ENCODE measurements at places on chromosomes 12 and 14.

- peak; percentile 46 for DNase-seq
Observed at GRCh38 chr12:105933671-105934665, 204.8 kb downstream of the NUAK1 start.

DNA sequence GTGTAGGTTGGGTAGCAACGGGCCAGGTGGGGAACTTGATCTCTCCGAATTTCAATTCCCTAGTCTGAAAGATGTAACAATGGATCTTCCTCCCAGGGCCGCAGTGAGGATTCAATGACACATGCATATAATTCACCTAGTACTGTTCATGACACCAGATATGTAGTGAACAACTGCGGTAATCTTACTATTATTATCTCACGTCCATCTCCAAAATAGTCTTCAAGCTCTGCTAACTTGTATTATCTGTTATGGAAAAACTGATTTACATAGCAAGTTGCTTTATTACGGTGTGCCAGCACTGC, 26.4 kb downstream of the MOK start:
- DNase-seq, result no peak

DNA sequence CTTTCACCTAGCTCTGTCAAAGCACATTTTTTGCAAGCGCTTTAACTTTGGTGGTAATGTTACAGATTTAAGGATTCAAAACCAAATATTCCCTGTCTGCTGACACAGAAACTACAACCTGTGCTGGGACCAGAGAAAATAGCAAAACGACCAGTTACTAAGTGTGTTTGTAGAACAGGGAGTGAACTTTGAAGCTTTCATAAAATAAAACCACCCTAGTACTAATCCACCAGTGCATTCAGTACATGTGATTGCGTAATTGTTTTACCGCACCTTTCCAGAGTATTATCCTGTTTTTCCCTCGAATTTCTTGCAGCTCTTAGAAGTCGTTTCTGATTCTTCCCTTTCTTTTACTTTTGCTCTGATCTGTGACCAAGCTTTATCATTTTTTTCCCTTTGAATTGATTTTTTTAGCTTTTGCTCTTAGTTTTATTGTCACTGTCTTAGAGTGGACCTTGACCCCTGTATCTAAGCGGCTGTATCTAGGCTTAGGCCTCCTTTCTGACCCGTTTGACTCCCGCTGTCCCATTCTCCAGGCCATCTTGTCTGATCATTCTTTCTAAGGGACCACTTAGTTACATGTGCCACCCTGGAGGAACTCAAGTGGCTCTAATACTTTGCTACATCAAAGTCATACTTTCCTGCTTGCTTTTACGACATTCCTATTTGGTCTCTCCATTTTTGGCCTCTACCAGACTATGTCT, 429.4 kb downstream of the PCNX1 start:
- DNase-seq, result peak; percentile 69

DNA sequence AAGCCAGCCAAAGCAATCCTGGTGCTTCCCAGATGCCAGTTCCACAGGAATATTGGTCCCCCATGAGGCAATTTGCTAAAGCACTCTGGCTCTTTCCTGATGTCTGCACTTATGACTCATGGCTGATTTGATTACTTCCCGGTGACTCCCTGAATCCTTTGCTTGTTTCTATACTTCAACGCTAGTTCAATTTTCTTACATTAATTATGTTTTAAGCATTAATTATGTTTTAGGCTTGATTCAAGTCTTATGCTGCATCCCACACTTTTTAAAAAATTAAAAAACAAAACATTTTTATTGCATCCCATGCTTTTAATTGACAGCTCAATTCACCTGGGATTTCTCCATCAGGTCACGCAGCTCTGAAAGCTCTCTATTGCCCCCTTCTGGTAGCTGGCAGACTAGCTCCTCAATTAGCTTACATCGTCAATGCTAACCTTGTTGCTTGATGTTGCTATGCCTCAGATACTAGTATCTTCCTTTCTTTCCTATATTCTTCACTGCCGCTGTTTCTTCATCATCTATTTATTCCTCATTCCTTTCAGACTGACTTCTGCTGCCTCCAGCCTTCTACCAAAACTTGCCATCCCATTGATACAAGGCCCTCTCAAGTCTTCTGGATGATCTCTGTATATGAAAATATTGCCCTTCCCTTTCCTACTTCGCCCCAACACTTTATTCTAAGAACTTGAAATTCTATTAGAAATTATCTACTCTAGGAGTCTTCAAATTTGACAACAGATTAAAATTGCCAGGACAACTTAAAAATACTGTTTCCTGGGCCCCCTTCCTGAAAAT, 32.0 kb downstream of the TSHR start:
- peak; percentile 80 for DNase-seq

DNA sequence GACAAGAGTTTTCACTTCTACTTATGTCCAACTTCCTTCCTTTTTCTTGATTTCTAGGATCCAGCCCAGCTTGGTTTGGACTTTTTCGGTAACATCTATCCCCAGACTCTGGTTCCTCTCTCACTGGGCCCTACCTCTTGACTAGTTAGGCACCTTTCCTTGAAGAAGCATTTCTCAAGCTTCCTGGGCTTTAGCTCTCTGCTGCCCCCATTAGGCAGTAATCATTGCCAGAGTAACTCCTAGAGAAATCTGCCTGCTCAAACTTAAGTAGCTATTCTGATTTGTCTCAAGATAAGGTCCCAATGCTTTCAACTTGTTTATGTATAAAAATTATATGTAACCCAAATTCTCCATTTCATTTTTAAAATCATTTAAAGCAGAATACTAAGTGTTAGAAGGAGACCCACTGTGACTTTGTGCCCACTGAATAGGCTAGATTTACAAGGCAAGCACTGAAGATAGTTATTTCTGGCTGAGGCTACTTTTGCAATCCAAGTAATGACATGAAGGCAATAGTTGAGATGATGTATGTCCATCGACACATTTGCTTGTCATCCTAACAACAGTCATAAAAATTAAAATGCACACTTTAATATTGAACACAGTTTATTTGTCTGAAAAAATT, 275.0 kb upstream of the G2E3 start:
- peak; percentile 22 for DNase-seq

DNA sequence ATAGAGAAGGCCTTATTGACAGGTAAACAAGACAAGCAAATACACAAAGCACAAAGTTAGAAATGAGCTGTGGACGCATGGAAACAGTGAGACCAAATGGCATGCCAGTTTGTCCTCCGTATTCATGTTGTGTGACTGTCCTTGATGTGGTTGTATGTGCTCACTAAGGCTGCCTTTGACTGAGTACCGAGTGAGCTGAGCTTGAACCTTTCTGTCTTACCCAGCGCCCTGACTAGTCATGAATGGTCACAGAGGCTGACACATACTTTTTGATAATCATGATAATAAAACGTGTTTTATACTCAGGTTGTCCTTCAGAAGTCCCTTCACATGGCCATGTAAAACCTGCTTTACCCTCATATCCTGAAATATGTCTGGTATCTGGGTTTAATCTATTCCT, 553 bp upstream of the CATSPERB start:
- no peak for DNase-seq

GRCh38 chr14:106586098-106586704, 1059.8 kb downstream of the TMEM121 start:
- DNase-seq, result peak; percentile 8

DNA sequence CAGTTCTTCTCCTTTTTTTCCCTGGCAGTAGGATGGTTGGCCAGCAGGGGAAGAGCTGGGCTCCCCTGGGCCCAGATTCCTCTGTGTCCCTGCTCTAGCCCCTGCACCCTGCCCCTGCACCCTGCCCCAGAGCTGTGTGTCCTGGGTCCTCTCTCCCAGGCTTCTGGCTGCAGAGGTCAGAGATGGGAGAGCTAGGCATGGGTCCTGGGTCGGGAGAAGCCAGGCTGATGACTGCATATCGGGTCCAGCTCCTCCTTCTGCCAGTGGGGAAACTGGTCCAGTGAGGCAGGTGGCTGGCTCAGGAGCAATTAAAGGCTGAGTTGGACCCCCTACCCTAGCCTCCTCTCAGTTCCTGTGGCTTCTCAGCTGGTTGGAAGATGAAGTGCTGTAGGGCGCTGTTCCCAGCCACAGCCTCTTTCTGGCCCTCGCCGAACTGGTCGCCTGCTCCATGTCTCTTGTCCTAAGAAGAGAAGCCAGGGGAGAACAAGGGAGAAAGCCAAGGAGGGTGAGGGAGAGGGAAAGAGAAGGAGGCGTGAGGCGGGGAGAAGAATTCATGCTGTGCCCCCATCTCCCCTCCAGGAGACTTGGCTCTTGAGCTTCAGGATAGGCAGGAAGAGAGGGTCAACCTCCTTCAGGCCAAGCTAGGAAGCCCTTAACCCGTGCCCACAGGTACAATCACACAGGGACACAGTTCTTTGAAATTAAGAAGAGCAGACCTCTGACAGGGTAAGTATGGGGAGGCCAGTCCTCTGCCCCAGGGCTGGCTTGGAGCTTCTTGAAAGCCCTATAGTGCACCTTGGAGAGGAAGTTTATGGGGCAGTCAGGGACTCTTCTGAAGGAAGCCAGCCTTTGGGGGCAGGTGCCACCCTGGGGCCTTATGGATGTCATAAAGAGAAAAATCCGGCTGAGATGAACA, 9.5 kb downstream of the VASH1 start:
- DNase-seq, result no peak

- DNase-seq, result no peak
Observed at GRCh38 chr12:107356937-107357295, 263.6 kb upstream of the CRY1 start.

- DNase-seq, result no peak
Observed at GRCh38 chr12:55172686-55173085, 46.5 kb downstream of the OR9K2 start.

GRCh38 chr12:49549735-49550692, 11.2 kb downstream of the KCNH3 start:
- no peak for DNase-seq

DNA sequence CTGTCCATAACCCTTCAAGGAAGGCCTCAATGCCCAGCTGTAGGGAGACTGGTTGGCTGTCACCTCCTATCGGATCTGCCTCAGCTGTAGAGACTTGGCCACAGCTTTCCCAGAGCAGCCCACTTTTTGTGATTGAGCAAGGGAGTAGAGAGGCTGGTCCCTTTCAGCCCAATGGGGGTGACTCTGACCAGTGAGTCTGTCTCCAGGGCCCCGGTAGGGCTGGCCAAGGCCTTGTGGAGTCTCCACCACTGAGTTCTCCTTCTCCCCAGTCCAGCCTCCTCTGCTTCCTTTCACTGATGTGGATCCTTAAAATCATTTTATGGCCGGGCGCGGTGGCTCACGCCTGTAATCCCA, 14.5 kb upstream of the HPD start:
- DNase-seq, result no peak

DNA sequence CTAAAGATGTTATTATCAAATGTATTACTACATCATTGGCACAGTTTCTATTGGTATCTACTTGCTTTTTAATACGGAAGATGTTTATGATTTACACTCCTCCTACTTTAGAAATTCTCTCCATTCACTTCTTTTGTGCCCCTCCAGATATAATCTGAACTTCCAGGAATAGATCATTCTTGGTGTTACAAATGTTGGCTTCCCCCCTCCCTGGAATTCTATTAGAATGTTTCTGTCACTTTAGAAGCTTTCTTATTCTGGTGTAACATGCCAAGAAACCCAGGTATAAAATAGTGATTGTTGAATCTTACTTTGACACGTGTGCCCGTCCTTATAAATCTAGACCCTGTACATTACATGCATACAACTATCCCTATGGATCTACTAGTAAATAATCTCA, 1.2 kb upstream of the WDR20 start:
- DNase-seq, result no peak

DNA sequence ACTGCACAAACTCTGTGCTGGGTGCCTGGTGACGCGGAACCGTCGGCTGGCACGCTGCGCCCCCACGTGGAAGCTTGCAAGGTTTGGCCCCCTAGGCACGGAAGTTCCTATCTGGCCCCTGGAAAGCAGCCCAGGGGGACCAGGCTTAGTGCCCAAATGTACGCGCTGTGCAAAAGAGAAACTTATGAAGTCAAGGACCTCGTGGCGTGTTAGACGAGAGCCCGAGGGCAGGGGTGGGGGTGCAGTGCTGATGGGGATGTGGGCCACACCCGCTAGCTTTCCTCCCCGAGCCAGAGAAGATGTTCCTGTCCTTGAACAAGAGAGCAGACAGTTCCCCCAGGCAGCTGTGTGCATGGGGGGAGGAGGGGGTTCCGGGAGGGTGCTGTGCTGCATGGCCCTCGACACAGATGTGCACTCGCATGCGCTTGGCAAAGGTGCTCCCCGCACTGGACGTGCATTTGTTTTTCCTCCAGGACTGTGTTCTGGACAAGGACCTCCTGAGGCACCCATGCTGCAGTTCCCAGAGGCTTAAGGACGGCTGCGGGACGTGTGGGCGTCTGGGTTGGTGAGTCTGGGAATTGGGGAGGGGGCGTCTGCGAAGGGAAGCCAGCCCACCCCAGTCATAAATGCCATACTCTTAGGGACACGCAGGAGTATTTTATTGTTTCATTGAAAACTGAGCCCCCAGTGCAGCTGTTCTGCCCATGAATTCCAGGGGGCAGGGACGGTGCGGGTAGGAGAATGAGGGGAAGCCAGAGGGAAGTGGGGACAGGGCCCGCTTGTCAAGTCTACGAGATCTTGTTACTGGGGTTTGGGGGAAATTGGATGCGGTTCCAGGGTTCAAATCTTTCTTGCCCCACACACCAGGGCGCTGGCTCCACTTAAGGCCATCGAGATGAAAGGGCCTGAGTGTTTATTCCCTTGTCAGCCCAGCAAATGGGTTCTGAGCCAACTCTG, 80.0 kb downstream of the NTF3 start:
- DNase-seq, result no peak

- DNase-seq, result no peak
Observed at GRCh38 chr14:101862177-101862576, 100.7 kb downstream of the PPP2R5C start.

- DNase-seq, result no peak
Observed at GRCh38 chr12:106150555-106150954, 11.8 kb upstream of the NUAK1 start.

- no peak for DNase-seq
Observed at GRCh38 chr12:104424955-104425354, 31.8 kb upstream of the CHST11 start.

- DNase-seq, result no peak
Observed at GRCh38 chr12:116975779-116976393, 65.1 kb downstream of the FBXW8 start.

GRCh38 chr12:6540181-6540877, 6.0 kb downstream of the GAPDH start:
- DNase-seq, result peak; percentile 99

All from LoVo (cell line).